ENCODE measurements at places on chromosomes 3 and 15.

GRCh38 chr3:152785051-152785450 lies 49.9 kb upstream of the P2RY1 start:
- DNase-seq, result no peak

DNA sequence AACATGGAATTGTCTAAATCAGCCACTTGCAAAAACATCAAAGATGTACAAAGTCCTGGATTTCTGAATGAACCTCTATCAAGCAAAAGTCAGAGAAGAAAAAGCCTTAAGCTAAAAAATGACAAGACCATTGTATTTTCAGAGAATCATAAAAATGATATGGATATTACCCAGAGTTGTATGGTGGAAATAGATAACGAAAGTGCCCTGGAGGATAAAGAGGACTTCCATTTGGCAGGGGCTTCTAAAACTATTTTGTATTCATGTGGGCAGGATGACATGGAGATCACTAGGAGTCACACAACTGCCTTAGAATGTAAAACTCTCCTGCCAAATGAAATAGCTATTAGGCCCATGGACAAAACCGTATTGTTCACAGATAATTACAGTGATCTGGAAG lies 29.3 kb downstream of the KNL1 start:
- DNase-seq, result no peak

DNA sequence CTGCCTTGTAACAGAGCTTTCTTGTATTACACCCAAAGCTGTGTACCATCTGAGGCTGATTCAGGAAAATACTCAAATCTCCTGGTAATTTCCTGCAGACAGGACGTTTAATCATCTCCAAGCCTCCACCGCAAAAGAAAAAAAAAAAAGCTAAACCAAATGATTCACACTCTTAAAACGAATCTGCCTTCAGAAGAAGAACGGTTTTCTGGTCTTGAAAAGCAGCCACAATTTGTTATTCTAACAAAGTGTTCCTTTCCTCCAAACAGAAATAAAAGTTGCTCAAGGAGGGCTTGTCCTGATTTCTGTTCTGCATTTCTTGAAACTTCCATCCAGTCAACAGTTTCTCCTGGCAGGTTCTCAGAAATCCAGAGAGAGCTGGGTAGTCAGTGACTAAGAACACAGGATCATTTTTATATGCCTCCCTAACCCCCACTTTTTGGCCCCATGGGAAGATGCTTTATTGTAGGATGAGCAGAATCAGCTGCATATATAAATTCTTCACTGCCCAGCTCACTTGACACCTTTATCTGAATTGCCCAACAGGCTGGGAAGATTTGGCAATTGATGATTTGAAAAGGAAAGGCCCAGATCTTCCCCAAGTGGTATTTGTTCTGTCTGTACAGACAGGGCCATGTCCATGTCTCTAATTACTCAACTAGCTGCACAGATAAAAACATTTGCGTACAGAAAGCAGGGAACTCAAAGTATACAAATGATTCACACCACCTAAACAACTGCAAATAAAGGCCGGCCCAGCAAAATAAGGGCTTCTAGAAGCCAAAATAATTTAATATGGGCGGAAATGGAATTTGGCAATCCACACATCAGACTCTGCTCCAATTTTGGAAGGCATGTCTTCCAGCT lies 41.0 kb upstream of the PRICKLE2 start:
- DNase-seq, result no peak

- peak; percentile 80 for DNase-seq
These were observed 60.5 kb downstream of the SH3BP5 start for GRCh38 chr3:15271785-15272381.

GRCh38 chr3:189258261-189258660 lies 86.5 kb downstream of the TPRG1 start:
- no peak for DNase-seq

- no peak for DNase-seq
These were observed 59.2 kb downstream of the PIAS1 start for GRCh38 chr15:68113273-68113672.

GRCh38 chr3:148990236-148990635 lies 1.1 kb upstream of the GYG1 start:
- DNase-seq, result no peak

DNA sequence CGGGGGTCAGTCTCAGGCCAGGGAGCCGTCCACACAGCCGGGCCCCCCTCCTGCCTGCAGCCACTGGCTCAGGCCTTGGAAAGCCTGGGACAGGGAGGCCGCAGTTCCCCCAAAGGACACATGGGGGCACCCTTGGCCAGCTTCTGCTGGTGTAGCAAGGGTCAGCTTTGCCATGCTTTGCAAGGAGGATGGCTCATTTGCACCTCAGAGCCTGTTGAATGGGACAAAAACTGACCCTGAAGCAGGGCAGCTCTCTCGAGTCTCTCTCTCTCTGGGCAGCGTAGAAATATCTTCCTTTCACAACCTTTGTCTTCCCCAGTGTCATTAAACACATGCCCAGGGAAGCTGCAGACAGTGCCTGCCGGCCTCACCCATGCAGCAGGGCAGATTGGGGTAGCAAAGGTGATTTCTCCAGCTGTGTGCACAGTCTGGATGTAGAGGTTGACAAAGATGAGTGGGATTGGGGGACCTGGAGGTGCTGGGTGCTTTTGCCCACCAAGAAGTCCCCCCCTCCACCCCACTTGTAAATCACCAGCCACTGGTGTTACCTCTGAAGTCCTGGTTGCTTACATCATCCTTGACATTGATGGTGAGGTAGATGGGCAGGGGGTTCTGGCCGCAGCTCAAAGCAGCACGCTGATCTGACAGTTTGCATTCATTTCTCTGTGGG lies 17.4 kb upstream of the EHD4 start:
- DNase-seq, result peak; percentile 89
